ENCODE measurements at places on chromosomes 2 and 18. TPM values are rescaled to one million over a fixed set of nuclear protein-coding genes. Genes with fewer than 3 reads are reported as not detected.

Gene CDH20
- total RNA-seq, result 5.9 TPM

DNA sequence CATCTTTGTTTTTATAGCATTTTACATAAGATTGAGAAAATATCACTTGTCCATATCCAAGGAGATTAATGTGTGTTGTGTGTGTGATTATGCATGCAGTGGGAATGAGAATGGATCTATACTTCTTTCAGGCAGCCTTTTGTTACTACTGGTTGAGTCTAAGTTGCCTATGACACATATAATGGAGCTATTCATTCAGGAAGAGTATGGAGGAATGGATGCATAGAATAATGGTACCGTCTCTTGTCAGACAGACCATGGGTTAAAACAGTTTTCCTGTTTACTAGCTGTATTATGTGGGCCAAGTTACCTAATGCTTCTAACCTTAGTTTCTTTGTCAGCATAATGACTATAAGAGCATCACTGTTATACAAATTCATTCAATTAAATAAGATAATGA, 155.4 kb upstream of the KYNU start:
- DNase-seq, result no peak

Gene LIMS3
- total RNA-seq, result 32.8 TPM

DNA sequence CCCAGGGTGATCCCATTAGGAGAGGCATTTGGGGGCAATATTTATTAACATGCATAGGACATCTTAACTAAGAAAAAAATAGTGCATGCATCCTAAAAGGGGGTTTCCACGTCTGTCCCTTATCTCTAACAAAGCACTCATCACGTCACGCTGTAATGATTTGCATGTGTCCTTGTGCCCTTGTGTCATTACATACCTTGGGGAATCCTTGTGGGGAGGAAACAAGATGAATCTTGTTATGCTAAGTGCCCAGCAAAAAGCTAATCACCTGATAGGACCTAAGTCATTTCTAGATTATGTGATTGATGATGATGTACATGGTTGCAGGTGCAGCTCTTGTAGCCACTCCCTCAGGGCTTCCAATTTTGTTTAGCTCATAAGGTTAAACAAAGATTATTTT, 250.9 kb downstream of the FBXO15 start:
- no peak for DNase-seq

DNA sequence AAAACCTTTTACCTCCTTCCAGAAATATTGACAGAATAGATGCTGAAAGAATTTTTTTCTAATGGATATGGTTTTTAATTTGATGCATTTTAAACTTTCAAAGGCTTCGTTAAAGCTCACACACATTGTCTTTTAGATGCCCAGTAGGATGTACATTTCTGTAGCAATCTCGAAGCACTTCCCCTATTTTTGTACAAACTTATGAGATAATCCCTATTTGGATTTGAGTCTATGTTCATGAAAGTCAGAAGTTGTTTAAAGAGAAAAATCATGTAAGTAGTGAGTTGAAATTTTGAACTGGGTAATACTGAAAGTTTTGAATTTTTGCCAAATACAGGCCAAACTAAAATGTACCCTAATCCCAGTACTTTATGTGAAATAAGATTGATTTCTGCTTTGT, 38.1 kb upstream of the MMADHC start:
- DNase-seq, result no peak

Gene RTTN
- total RNA-seq, result 10.8 TPM

Gene MALL
- total RNA-seq, result 13.7 TPM

DNA sequence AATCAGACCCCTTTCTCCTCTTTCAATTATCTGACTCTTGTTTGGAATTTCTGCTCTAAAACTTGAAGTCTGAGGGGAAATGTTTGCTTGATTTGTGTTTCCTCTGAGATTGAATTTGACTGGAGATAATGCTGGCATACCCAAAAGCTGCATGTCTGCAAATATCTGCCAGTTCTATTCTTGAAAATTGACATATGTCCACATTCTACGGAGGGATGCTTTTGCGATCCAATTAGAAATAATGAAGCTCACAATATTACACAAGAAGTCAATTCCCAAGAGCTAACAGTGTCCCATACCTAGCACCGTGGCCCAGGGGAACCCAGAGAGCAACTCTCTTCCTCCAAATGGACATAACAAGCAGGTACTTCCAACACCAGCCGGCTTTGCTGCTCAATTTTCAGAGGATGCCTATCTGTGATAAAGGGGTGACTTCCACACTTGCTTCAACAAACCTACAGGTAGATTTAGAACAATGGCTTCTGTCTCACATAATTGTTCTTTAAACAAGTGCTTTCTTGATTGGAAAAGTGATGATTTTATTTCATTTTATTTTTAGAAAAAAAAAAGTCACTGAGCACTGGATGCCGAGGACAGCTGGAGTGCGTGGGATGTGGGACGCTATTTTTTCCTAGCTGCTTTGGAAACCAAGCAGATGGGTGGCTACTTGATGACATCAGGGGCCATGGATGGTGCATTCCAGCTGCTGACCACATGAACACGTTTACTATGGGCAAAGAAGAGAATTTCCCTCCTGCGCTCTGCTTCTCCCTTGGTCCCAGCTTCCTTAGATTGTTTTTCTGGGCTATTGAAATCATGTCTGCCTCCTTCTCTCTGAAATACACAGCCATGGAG, 488.9 kb downstream of the RNF144A start:
- no peak for DNase-seq

- DNase-seq, result no peak
These were observed 127.3 kb downstream of the TTN start for GRCh38 chr2:178679891-178680290.

Gene STPG4
- not detected for total RNA-seq

- DNase-seq, result no peak
These were observed 232.4 kb downstream of the INSIG2 start for GRCh38 chr2:118320658-118321057.

- DNase-seq, result peak; percentile 87
These were observed at the start of gene PARD6G for GRCh38 chr18:80247393-80247841. TSS of gene PARD6G (minus strand) at chr18:80247514. CDS start at chr18:80247348, 166 bp downstream.

DNA sequence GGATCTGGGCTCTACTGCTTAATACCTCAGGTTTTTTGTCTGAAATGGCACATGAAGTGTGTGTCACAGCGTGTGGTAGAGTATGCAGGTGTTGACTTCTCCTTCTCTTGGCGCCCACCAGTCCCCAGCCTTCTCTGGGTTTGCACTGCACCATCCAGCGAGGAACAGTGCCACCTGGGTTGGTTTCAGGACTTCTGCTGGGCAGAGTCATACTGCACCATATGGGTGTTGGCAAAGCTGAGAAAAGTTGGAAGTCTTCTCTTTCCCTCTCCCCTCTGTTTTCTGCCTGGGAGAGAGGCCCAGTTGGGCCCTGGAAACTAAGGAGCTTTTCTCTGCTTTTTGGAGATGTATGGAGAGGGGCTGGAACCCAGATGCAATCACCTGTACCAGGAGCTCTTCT, 43.8 kb downstream of the TMEM185B start:
- DNase-seq, result no peak

- no peak for DNase-seq
These were observed 38.5 kb downstream of the ROCK2 start for GRCh38 chr2:11305958-11306357.

DNA sequence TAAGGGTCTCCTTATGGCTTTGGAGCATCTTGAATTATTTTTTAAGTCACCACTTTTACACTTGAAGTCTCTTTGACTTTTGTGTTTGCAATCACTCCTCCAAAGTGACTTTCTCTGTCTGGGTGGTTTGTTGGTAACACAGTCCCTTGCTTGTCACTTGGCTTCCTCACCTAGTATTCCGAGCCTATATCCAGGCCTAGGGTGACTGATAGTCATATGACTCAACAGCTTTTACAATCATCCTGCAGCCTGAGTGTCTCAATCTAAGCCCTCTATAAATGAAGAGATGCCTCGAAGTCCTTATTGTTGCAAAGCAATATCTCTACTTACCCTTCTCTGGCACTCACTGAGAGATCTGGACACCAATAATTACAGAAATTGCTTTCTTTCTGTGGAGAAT, 53.9 kb upstream of the SETBP1 start:
- no peak for DNase-seq

DNA sequence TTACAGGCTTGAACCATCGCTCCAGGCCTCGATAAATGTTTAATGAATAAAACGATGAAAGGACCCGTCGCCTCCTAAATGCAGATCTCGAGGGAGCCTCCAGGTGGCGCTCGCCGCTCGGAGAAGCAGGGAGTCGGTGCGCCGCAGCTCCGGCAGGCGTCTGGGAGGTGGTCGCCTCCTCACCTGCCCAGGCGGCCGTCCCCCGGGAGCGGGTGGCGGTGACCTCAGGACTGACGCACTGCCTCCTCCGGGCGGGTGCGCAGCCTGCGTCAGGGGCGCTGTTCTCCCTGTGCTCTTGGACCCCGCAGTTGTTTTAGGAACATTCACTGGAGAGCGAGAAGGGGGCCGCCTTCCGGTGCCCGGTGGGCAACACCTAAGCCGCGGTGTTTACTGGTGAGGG, 38.6 kb upstream of the POLE4 start:
- peak; percentile 21 for DNase-seq

GRCh38 chr2:150274108-150274507, 213.4 kb downstream of the RND3 start:
- DNase-seq, result no peak

Gene LOXL3
- total RNA-seq, result 9.5 TPM

- no peak for DNase-seq
These were observed 254.0 kb upstream of the DSEL start for GRCh38 chr18:67770520-67770919.

Gene CNOT9
- total RNA-seq, result 49.6 TPM

GRCh38 chr2:20130821-20131645, 79.6 kb upstream of the LAPTM4A start:
- DNase-seq, result no peak

Gene ABHD1
- total RNA-seq, result not detected

GRCh38 chr18:8496186-8496585, 113.1 kb upstream of the RAB12 start:
- no peak for DNase-seq

GRCh38 chr2:43948370-43948769, 47.4 kb downstream of the LRPPRC start:
- DNase-seq, result no peak

GRCh38 chr18:78430131-78430758, 549.4 kb upstream of the SALL3 start:
- DNase-seq, result no peak

DNA sequence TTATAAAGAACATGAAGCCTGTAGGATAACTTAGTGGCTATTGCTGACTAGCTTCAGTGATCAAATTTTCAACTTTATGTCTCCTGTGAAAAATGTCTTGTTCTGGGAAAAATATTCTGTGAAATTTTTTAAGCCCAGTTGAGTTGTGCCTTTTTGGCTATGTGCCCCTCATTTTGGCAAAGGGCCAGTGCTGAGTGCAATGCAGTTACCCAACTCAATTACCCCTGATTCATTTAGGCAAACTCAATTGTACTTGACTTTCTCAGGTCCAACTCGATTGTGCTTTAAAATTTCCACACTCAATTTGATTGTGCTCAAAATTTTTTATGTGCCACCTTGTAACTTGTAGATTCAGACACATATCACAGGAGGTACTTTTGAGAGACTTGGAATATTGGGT, 548.8 kb upstream of the NRP2 start:
- peak; percentile 31 for DNase-seq

DNA sequence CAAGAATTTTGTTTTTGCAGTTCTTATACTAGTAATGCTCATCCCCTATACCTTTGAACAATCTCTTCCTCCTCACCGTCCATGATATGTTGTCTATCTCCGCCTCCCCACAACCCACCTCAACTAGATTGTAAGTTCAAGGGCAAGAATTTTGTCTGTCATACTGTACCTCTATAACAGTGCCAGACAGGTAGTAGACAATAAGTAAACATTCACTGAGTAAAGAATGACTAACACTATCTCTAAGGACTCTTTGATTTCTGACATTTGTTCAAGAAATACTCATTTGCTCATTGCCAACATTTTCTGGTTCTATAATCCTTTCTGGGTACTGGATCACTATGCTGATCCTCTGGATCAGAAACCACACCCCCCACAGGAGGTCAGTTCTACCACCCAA, 82.4 kb downstream of the EXOC6B start:
- DNase-seq, result no peak

DNA sequence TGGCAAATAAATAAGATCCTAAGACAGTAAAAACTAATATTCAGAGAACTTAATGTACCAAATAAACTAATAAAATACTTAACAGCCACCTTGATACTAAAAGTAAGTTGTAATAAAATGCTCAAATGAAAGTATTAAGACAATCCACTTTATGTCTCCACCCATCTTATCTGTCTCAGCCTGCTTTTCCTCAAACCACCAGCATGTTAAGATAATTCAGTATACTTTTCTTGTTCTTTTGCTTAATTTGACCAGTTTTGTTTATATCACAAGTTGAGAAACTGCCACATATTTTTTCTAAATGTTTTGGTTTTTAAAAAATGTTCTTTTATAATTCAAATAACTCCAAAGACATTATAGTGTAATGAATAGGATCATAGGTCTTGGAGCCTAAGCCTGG, 142.0 kb downstream of the MBD5 start:
- DNase-seq, result no peak

DNA sequence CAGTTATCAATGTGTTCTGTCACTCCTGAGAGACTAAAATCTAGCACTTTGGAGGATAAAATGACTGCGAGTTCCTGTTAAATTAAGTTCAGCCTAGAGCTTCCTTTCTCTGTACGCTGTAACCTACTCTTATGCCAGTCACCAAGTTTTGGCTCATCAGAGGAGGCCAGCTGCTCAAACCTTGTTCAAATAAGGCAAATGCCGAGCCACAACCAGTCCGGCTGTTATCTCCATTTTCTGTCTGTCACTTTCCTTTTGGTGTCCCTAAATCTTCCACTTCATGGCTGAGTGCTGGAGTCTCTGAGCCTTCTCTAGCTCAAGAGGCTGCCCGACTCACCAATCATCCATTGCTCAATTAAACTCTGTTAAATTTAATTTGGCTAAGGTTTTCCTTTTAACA, 33.5 kb upstream of the PXDN start:
- DNase-seq, result no peak

- peak; percentile 50 for DNase-seq
These were observed 46.1 kb upstream of the PKDCC start for GRCh38 chr2:42001711-42002201.

GRCh38 chr2:70842401-70842800, 6.8 kb upstream of the CD207 start:
- DNase-seq, result no peak

DNA sequence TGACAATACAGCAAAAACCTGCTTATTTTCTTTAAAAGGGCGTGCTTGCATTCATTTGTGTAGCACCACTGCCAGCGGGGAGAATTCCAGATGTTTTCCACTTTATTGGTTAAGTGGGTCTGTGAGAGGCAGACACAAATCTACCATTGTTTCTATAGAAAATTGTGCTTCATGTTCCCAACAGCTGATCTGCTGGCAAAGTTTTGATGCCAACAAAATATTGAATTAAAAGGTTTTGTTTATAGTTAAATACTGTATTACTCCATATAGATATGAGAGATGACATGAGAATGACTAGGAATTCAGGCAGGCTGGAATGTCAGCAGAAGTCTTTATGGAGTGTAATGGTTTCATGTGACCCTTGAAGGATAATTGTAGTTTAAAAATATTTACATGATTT, 182.7 kb downstream of the MC4R start:
- no peak for DNase-seq

DNA sequence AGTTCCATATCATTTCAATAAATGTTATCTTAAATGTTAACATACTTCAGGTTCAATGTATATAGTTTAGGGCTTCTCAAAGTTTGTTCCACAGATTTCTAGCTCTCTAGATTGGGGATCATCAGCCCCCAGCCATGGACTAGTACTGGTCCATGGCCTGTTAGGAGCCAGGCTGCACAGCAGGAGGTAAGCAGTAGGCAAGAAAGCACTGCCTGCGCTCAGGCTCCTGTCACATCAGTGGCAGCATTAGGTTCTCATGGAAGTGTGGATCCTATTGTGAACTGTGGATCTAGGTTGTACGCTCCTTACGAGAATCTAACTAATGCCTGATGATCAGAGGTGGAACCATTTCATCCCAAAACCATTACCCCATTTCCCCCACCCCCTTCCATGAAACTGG, 531.1 kb downstream of the PARD3B start:
- DNase-seq, result no peak

Gene FAP
- total RNA-seq, result 167 TPM
